ENCODE measurements at places on chromosomes 11 and 22.

GRCh38 chr11:21142007-21142406 is 472.6 kb downstream of the NELL1 start:
- no peak for DNase-seq

- DNase-seq: no peak
These were observed 55.9 kb downstream of the RTN4R start for GRCh38 chr22:20211997-20212753.

- DNase-seq: no peak
These were observed 26.1 kb downstream of the TYR start for GRCh38 chr11:89203814-89204213.

DNA sequence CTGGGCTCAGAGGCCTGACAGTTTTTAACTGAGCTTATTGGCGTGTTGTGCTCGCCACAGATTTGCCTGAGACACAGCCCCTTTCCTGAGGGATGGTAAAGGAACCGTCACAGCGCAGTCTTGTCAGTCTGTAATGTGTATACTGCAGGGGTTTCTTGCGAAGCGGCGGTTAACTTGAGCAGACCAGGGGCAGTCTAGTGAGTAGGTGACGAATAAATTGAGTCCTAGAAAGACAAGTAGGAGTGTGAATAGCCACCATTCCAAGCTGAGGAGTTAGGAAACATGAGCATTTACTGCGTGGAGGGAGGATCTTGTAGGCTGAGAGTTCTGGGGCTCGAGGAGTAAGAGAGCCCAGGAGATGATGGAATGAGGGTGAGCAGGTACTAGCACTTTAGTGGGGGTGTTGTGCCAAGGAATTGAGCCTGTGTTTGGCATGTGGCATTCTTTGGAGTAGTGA is 1.4 kb downstream of the MED15 start:
- peak; percentile 30 for DNase-seq

DNA sequence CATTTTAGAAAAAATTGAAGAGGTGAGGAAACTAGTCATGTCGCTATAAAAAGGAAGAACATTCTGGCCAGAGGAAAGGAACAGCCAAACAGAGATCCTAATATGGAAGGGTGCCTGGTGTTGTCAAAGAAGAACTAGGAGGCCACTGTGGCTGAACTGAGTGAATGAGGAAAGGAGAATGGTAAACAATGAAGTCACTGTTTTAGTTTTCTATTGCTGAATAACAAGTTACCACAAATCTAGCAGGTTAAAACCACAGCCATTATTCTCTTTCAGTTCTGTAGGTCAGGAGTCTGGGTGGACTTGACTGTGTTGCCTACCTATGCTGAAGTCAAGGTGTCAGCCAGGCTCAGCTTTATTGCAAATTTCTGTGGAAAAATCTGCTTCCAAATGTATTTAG is 549.3 kb upstream of the CCDC90B start:
- no peak for DNase-seq

DNA sequence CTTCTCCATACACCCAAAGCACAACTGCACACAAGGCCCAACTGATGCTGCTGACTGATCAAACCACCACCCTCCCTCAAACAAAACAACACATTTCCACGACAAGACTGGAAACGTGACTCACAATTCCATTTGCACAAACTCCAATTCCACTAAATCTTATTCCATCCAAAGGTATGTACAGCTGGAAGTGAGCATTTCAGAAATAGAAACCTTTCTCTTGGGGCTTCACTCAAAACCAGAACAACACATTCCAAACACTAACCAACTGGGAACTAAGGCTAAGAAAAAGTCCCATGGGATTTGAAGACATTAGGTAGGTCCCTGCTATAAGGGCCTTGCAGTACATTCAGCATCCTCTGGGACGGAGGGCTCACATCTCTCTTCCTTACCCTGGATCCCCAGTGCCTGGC is 19.6 kb downstream of the MORC2 start:
- DNase-seq: peak; percentile 62

DNA sequence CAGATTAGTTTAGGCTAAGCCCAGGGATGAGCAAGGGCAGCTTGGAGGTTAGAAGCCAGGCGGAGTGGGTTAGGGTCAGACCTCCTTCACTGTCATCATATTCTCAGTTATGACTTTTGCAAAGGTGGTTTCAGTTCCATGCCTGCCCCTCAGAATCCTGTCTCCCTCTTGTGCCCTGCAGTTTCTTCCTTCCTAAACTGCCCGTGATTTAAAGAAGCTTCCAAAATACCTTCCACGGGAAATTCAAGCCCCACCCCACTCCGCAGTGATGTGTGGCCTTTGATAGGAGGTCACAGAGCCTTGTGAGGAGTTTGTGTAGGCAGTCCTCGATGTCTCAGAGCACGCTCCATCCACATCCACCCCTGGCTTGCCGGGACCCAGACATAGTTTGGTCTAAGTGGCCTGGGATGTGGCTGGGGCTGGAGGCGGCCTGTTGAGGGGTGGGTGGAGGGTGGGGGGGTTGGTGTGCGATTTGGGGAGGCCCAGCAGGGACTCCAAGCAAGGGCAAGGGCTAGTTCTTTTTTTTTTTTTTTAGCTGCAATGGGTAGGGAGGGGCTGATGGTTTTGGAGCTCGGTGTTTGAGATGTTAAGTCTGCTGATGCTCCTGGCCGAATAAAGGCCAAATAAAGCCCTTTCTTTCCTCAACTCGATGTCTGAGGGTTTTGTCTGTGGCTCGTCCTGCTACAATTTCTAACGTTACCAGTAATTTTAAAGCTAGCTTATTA is 1.6 kb upstream of the IFITM1 start:
- peak; percentile 29 for DNase-seq

DNA sequence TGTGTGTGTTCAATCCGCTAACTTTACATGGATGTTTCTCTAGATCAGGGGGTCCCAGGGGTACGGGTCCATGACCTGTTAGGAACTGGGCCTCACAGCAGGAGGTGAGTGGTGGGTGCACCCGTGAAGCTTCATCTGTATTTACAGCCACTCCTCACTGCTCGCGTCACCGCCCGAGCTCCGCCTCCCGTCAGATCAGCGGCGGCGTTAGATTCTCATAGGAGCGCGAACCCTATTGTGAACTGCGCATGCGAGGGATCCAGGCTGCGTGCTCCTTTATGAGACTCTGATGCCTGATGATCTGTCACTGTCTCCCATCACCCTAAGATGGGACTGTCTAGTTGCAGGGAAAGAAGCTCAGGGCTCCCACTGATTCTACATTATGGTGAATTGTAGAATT is 31.9 kb downstream of the MRGPRD start:
- no peak for DNase-seq

GRCh38 chr11:1040428-1041148 is 4.1 kb upstream of the MUC6 start:
- DNase-seq: no peak

- no peak for DNase-seq
These were observed 3.1 kb upstream of the CAVIN3 start for GRCh38 chr11:6323291-6323905.

DNA sequence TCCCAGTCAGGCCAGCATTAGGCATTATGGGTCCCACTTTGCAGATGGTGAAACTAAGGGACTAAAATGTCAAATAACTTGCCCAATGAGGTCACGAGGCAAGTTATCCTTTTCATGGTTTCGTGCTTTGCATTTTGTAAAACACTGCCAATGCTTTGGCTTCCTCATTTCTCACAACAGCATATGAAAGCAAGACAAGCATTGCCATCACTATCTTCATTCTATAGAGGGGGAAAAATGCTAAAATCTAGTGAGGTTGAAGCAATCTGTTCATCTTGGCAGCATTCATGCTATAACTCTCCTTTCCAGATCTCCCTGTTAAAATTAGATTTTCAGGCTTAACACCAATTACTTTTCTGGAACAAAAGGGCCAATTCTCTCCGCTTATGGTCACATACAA is 14.8 kb downstream of the FAM181B start:
- no peak for DNase-seq

DNA sequence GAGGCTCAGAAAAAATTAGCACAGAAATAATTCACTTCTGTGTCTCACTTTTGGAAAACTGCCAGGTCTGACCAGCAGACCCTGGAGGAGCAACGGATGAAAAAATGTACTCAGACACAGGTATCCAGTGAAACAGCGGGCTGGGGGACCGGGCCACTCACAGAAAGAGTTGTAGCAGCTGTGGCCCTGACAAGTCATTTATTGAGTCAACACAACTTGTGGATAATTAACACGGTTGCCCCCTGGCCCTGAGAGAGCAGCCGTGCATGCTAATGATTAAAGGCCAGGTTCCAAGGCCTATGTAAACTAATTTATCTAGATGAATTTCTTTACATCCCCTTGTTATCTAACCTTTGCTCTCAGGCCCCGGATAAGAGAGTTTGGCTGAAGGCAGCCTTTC is 131.3 kb downstream of the AASDHPPT start:
- DNase-seq: no peak

DNA sequence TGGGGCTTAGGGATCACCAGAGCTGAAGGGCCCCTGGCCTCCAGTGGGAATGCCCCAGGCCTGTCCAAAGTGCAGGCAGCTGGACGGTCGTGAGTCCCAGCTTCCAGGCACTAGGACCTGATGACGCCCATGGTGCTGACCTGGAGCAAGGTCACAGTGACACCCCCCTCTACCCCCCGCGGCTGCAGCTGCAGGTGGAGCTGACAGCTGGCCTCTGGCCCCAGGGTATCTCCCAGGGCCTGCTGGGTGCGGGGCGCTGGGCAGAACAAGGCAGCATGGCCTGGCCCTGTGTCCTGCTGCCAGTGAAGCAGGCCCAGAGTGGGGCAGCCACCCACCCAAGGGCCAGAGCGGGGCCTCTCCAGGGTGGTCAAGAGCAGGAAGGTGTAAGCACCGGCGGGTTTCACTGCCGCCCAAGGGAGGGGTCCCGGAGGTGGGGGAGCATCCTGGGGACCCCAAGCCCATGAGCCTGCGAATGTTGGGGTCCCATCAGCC is 553 bp upstream of the TCIRG1 start:
- no peak for DNase-seq

DNA sequence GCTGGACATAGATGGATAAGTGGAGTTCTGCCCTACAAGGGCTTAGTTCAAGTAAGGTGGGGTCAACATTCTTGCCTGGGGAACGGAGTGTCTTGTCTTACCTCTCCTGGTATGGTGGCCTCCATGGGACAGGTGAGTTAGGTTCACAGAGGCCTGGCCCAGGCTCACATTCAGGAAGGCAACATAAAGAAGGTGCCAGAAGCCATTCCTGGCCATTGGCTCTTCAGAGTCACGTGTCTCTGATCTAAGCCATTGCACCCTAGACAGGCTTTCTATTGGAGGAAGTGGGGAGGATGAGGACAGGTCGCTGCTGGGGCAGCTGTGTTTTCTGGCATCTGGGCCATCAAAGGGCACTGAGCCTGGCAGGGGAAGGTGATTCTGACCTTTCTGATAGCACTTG is 14.8 kb downstream of the LMO2 start:
- DNase-seq: no peak

GRCh38 chr11:19244621-19245020 is 3.9 kb upstream of the E2F8 start:
- DNase-seq: peak; percentile 26

DNA sequence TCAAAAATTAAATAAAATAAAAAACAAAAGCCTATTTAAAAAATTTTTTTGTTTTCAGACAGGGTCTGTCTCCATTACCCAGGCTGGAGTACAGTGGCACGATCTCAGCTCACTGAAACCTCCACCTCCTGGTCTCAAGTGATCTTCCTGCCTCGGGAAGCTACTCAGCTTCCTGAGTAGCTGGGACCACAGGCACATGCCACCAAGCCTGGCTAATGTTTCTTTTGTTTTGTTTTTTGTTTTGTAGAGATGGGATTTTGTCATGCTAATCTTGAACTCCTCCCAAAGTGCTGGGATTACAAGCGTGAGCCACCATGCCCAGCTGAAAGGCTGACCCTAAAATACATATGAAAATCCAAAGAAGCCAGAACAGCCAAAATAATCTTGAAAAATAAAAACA is 20.4 kb upstream of the L3MBTL2 start:
- no peak for DNase-seq

DNA sequence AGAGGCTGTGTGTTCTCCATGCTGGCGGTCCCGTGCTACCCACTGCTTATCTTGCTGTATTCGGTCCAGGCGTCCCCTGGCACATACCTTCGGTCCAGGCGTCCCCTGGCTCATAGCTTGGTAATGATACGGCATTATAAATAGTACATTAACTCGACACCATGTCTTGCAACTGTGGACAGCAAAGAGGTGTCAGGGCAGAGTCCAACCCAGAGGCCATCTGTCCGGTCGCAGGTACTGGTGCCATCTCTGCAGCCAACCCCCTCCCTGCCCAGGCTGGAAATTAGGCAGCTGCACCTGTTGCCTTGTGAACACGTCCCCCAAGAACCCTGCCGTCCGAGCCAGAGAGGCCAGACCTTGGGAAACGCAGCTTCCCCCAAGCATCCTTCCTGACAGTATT is 634.3 kb downstream of the BRD1 start:
- no peak for DNase-seq

- no peak for DNase-seq
These were observed 2.6 kb downstream of the LIPT2 start for GRCh38 chr11:74490941-74491340.

DNA sequence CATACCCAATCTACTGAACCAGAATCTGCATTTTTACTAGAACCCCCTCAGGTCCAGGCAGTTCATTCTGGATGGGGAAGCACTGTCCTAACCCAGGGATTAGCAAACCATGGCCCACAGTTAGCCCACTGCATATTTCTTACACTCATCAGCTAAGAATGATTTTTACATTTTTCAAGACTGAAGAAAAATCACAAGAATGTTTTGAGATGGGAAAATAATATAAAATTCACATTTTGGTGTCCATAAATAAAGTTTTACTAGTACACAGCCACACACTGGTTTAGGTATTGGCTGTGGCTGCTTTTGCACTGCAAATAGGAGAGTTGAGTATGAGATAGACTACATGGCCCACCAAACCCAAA is 59.4 kb downstream of the PPFIBP2 start:
- DNase-seq: peak; percentile 74

DNA sequence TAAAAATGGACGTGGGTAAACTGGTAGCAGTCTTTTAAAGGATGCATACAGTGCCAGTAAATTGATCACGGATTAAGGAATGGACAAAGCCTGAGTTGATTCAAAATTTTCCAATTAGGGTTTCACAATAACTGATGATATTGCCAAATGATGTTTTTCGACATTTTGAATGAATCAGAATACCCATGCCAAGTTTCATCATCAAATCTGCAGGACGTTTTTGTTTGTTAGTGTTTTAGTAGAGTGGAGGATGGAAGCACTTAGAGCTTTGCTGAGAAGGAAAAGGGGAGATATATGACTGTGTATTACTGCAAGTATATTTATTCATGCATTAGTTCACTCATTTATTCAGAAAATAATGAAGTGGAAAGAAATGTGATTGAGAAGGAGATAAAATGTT is 78.3 kb downstream of the SLC17A6 start:
- no peak for DNase-seq

DNA sequence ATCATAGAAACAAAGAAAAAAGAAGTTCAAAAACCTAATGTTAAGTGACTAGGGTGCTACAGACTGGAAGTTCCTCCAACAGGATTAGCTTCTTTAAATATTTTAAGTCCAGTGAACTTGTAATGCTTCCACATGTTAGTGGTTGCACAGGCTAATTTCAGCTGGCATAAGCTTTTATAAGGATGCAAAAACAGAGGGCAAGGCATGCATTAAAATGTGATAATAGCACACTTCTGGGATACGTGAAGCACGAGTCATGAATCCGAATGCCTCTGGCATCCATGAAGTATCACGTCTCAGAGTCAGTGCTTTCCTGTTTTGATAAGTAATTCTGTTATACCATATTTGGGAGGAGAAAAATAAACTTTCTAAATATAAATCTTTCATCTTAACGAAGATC is 106.8 kb downstream of the DCDC1 start:
- peak; percentile 75 for DNase-seq
